Placental epithelial cell (primary cell): ENCODE measurements at places on chromosomes 3 and 15. TPM values are rescaled to one million over a fixed set of nuclear protein-coding genes. Genes with fewer than 3 reads are reported as not detected.

TERC gene
- total RNA-seq = 334 and 374 TPM in 2 replicates

LMAN1L gene
- 0.11 TPM in 1 of 2 replicates, not detected in the other for total RNA-seq

ZDHHC23 gene
- 1.6 and 3.5 TPM in 2 replicates for total RNA-seq

KIF7 gene
- 8.4 and 8.6 TPM in 2 replicates for total RNA-seq

DAZL gene
- total RNA-seq = under 0.01 and 0.22 TPM in 2 replicates

MCF2L2 gene
- total RNA-seq = under 0.01 and 0.98 TPM in 2 replicates

GABRR3 gene
- not detected in 2 replicates for total RNA-seq

LRRIQ4 gene
- total RNA-seq = under 0.01 TPM in 1 of 2 replicates, not detected in the other

EXD1 gene
- total RNA-seq = not detected in 2 replicates

WDR72 gene
- not detected in 2 replicates for total RNA-seq

RAB11A gene
- 66.7 and 267 TPM in 2 replicates for total RNA-seq

DUOXA2 gene
- total RNA-seq = not detected in 2 replicates

ZNF445 gene
- total RNA-seq = 10.2 TPM in 2 replicates

SLC22A13 gene
- 2.6 and 3.1 TPM in 2 replicates for total RNA-seq

AMOTL2 gene
- total RNA-seq = 112 and 300 TPM in 2 replicates

BTLA gene
- not detected in 2 replicates for total RNA-seq

SNUPN gene
- total RNA-seq = 15.7 and 15.8 TPM in 2 replicates

TRPM1 gene
- not detected in 2 replicates for total RNA-seq

PLA1A gene
- total RNA-seq = 0.87 and 1.6 TPM in 2 replicates

SV2B gene
- total RNA-seq = not detected in 2 replicates

SEMA6D gene
- 21.1 and 37.7 TPM in 2 replicates for total RNA-seq

GASK1A gene
- total RNA-seq = 23.2 and 24.3 TPM in 2 replicates

TMEM40 gene
- 6.9 and 11.0 TPM in 2 replicates for total RNA-seq

TMEM108 gene
- total RNA-seq = 0.11 TPM in 1 of 2 replicates, not detected in the other

TGM5 gene
- not detected in 2 replicates for total RNA-seq

TGM4 gene
- 7.3 and 16.5 TPM in 2 replicates for total RNA-seq

CCDC51 gene
- total RNA-seq = 20.4 and 28.6 TPM in 2 replicates

TXNRD3 gene
- total RNA-seq = 11.8 and 12.2 TPM in 2 replicates

GMNC gene
- under 0.01 TPM in 1 of 2 replicates, not detected in the other for total RNA-seq

PLA2G4F gene
- 0.79 and 2.5 TPM in 2 replicates for total RNA-seq

ZNF620 gene
- total RNA-seq = 0.79 and 0.87 TPM in 2 replicates

LINGO1 gene
- total RNA-seq = 0.87 TPM in 1 of 2 replicates, not detected in the other

C3orf20 gene
- total RNA-seq = 0.11 TPM in 1 of 2 replicates, not detected in the other

ZCWPW2 gene
- 0.79 and 1.1 TPM in 2 replicates for total RNA-seq

INSYN1 gene
- total RNA-seq = under 0.01 and 1.6 TPM in 2 replicates

ATP13A5 gene
- not detected in 2 replicates for total RNA-seq

TEX55 gene
- not detected in 2 replicates for total RNA-seq

PLSCR5 gene
- total RNA-seq = 16.5 and 98.5 TPM in 2 replicates

NMNAT3 gene
- under 0.01 TPM in 1 of 2 replicates, not detected in the other for total RNA-seq
